Activated naive CD4-positive, alpha-beta T cell treated with Interleukin-2 at 50 U/mL for 16 hours (primary cell): ENCODE measurements at places on chromosomes 3 and 15.

DNA sequence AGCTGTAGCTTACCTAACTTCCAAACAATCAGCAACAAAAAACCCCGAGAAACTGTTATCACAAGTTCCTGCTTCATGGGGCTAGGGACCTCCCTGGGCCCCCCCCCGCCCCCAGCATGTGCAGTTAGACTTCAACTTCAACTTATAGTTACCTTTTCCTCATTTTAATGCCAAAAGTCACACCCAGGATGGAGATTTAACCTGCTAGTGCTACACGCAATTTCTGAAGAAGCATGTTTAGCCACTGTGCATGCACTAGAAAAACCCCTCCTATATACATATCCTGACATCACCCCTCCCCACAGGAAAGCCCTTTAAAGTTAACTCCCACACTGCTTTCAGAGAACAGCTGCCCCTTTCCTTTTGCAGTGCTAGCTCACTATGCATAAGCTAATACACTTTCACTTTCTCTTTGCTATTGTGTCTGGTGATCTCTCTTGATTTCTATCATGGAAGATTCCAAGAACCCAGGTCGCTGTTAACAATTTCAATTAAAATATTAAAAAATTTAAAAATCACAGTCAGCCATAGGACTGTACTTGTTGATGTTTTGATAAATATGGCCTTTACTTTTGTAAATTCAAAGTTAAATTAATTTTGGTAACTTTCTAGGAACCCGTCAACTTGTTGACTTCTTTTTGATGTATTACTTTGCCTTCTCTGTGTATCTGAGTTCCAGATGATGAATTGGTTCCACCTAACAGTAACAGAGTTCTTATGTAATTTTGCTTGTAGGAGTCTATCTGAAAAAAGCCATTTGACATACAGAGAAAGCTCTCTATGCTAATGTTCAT is 75.2 kb upstream of the ACAD9 start:
- DNase-seq, result peak; percentile 55

DNA sequence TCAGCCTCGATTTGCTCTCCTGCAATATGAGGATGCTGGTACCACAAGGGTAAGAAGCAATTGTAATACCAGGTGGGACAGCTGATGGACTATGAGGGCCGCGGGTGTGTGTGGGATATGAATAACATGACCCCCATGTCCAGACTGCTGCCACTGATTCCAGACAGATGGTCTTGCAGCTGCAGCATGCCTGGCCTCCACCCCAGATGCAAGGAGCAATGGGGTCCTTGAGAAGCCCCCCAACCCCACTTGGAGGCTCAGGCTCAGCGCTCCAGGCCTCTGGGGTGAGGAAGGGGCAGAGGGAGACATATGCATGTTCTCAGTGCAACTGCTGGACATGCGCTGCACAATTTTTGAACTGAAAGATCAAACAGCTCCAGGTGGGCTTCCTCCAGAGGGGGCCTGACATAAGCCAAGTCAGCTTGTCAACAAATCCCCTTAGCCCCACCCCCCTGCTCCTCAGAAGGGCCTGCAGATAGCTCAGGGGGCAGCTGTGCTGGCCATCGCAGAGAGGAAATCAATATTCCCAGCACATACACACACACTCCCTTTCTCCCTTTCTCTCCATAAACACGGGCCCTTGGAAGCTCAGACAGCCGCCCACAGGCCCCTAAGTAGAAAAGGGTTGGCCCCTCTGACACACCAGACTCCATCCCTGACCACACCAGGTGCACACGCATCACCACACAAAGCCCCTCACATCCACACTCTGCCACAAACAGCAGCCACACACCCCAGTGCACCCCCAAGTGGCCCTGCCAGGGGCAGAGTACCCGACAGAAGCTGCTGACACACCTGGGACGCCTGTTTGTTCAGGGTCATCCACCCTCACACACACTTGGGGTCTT is 107.0 kb downstream of the IQSEC1 start:
- no peak for DNase-seq

DNA sequence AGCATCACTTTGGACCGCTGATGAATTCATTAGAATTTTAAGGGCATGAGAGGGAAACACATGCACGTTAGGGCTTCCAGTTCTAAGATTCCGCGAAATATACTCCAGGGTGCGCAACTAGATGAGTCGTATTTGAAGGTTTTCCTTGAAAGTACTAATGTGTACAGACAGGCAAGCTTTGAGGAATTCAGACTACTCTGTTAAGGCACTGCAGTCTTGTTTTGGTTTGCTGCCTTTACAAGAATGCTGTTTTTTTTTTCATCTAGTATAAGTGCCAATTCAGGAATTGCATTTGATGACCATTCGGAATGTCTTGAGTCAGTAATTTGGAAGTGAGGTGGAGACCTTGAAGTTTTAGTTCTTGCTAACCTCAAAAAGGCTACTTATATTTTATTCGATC is 19.1 kb downstream of the TRNT1 start:
- DNase-seq, result no peak

- DNase-seq, result no peak
These were observed 111.2 kb downstream of the EOMES start for GRCh38 chr3:27610800-27611525.

GRCh38 chr3:128532012-128532983 is 39.3 kb upstream of the GATA2 start:
- no peak for DNase-seq

DNA sequence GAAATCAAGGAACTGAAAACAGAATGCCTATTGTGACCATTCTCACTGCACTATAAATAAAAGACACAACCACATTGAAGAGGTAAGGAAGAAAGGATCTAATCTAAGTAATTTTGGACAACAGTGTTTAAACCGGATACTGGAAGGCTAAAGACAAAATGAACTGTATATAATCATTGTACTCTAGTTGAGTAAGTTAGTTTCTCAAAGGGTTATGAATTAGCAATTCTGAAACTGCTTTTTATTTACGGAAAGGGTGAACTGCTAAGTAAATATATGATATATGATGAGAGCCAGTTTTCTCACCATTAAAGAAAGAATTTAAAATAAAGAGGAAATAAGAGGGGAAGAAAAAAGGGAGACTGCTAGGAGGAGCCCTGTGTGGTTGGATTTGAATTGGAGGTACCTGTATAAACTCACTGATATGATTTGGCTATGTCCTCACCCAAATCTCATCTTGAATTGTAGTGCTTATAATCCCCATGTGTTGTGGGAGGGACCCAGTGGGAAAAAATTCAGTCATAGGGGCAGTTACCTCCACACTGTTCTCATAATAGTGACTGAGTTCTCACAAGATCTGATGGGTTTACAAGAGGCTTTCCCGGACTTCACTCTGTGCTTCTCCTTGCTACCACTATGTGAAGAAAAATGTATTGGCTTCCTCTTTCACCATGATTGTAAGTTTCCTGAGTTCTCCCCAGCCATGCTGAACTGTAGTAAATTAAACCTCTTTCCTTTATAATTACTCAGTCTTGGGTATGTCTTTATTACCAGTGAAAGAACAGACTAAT is 607.7 kb downstream of the PYDC2 start:
- DNase-seq, result no peak

DNA sequence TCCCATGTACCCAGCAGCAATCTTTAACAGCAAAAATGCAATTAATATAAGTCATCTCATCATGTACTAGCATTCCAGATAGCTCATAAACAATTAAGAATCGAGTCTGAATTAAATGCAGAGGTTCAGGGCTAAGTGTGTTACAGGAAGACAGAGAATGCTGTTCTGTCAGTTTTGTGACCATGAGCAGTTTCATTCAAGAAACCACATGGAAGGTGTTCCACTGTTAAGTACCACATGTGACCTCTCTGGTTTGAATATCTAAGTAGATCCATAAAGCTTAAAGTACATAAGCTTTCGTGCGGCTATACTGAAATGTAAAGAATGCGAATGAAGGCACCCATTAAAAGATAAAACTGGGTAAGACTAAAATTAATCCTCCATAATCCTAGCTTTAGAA is 272.3 kb downstream of the IL5RA start:
- no peak for DNase-seq

GRCh38 chr15:77546870-77547269 is 85.8 kb downstream of the LINGO1 start:
- no peak for DNase-seq

DNA sequence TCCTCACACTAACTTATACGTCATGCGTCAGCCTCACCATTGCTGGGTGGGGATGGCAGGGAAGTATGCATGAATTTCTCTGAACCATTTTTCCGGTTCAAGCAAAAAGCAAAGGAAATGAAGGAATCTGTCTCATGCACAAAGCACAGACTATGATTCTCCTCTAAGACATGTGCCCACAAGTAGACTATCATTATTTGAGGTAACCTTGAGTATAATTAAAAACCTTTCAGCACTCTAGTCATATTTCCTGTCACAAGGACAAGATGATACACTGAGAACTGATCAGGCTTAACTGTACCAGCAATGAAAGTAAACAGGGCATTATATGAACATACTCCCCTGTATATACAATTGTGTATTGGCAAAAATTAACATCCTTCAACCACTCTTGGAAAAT is 56.7 kb upstream of the TSC22D2 start:
- no peak for DNase-seq

DNA sequence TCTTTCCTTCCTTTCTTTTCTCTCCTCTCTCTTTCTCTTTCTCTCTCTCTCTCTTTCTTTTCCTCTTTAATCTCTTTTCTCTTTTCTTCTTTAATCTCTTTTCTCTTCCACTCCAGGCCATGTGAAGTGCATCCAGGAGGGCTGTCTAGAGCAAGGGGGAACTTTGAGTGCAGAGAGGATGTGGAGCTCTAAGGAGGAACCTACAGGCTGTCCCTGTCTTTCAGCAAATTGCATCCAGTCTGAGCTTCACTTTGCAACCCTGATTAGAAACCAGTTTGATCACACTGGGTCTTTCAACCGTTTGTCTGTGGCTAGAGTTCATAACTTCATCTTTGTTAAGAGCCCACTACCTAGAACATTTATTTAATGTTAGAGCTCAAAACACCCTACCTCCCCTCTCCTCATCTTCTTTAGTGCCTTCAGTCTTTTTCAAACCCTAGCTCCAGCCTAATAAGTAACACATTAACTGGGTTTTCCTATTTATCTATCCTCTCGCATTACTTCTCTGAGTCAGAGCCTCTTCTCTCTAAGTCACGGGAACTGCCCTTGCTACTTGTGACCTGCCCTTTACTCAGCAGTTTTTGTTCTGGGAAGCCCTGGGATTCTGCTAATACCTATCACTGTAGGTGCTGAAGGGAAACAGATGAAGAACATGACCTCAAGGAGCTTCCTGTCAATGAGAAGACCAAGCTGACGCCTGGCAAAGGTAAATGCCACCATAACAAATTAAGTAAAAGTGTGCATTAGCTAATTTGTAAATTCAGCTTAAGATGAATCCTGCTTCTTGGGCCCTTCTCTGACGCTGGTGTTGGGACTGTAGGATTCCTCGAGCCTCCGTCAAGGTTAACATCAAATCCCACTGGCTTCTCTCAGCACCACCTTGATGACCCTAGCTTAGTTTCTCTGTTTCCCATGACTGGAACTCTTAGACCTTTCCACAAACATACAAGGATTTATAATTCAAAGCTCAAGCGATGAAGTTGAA is at the start of gene GCNT3:
Gene GCNT3 (plus strand): TSS at position 508 of the 985 bp plus-strand sequence. CDS start 6,456 bp downstream, outside the sequence.
- DNase-seq, result no peak

GRCh38 chr3:178551916-178552321 is 15.7 kb downstream of the KCNMB2 start:
- DNase-seq, result no peak

DNA sequence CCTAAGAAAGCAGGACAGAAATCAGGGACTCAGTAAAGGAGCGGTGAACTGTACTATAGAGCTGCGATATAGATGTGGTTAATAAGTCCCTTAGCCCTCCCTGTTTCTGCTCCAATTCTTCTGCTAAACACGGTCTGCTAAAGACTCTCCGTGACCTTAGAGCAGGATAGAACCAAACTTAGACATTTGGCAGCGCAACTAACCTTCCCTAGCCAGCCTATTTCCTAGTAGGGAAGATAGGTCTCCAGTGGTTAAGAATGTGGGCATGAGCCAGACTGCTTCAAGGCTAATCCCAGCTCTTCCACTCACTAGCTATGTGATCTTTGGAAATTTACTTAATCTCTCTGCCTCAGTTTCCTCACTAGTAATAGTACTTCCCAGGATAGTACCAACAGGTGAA is 193.6 kb upstream of the IL12A start:
- no peak for DNase-seq

DNA sequence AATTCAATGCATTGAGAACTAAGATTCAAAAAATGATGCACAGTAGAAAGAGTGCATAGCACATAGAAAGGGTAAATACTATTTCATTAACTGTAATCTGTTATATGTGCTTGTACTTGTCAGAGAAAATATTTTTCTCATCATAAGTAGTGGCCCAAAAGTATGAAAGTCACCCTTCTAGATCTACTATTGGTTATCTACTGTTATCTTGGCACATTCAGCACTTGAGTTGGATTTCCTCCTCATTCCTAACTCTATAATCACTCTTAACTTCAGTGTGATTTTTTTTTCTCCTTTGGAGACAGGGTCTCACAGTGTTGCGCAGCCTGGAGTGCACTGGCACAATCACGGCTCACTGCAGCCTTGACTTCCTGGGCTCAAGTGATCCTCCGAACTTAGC is 194.4 kb downstream of the PCCB start:
- no peak for DNase-seq

DNA sequence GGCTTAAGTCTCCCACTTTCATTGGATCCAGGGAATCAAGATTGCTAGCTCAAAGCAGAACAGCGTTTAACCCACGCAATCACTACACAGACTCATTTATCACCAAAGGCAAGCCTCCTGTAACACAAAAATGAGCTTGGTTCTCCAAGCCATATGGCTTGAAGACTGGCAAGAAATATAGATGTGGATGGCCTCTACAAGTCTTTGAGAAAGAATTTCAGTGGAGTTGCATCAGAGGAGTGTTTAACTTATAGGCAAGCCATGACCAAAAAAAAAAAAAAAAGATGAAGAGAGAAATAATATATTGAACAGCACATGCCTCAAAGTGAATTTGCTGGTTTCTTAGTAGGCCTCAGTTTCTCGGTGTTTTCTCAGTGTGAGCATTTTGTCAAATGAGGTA is 27.3 kb downstream of the PDZRN3 start:
- no peak for DNase-seq

GRCh38 chr3:23761440-23761896 is 44.3 kb upstream of the UBE2E1 start:
- DNase-seq, result no peak

GRCh38 chr3:169969174-169970095 is 2.8 kb downstream of the SEC62 start:
- no peak for DNase-seq

GRCh38 chr15:69599271-69599670 is 146.7 kb downstream of the RPLP1 start:
- no peak for DNase-seq
